ENCODE measurements at places on chromosomes 7 and 10. TPM values are rescaled to one million over a fixed set of nuclear protein-coding genes. Genes with fewer than 3 reads are reported as not detected.

The GNAT3 gene
- total RNA-seq, result not detected

The RNF133 gene
- not detected for total RNA-seq

The ZNF789 gene
- 10.0 TPM for total RNA-seq

The LRRTM3 gene
- not detected for total RNA-seq

The RHOBTB1 gene
- 11.6 TPM for total RNA-seq

The FGFBP3 gene
- 1.3 TPM for total RNA-seq

The ZCCHC24 gene
- total RNA-seq, result 2.2 TPM

The ASZ1 gene
- not detected for total RNA-seq

The STOX1 gene
- total RNA-seq, result 0.54 TPM

The FAM25C gene
- not detected for total RNA-seq

The PLEKHS1 gene
- total RNA-seq, result not detected

The PTF1A gene
- not detected for total RNA-seq

The HOGA1 gene
- total RNA-seq, result not detected

The IKZF1 gene
- 183 TPM for total RNA-seq

The PILRA gene
- total RNA-seq, result 2.2 TPM

The DGKB gene
- not detected for total RNA-seq

The FAM24B gene
- 4.3 TPM for total RNA-seq

The RSPH10B gene
- total RNA-seq, result not detected

The CFAP58 gene
- under 0.01 TPM for total RNA-seq

The NAT16 gene
- total RNA-seq, result not detected

The FAM171A1 gene
- total RNA-seq, result 1.1 TPM

The CPEB3 gene
- 1.9 TPM for total RNA-seq

The C10orf67 gene
- total RNA-seq, result not detected

The ACTA2 gene
- total RNA-seq, result 11.3 TPM

The ITPRID1 gene
- total RNA-seq, result not detected

The PON1 gene
- 0.27 TPM for total RNA-seq

The THSD7A gene
- 0.81 TPM for total RNA-seq

The LBX1 gene
- not detected for total RNA-seq

All from hematopoietic multipotent progenitor cell (in vitro differentiated cells).